ENCODE measurements at places on chromosomes 5 and 9. TPM values are rescaled to one million over a fixed set of nuclear protein-coding genes. Genes with fewer than 3 reads are reported as not detected.

- DNase-seq = no peak
These were observed 55.3 kb upstream of the RAD23B start for GRCh38 chr9:107227774-107228173.

- DNase-seq = no peak
These were observed 16.7 kb upstream of the COMMD10 start for GRCh38 chr5:116068028-116068632.

DNA sequence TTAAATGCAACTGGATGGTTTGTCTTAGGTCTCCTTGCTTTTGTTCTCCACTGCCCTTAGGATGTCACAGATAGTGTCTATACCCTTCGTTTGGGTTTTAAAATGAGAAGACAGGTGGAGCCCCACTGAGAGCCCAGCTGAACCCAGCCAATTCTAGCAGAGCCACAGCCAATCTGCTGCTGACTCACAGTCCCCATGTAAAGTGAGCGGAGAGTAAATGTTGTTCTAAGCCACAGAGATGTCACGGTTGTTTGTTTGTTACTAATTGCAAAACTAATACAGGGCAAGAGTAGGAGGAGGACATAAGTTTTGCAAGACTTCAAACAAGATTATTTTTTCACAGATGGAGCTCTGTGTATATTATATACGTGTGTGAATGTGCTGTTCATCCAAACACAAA is 50.5 kb upstream of the AGXT2 start:
- no peak for DNase-seq

- DNase-seq = no peak
These were observed 7.8 kb upstream of the GADD45G start for GRCh38 chr9:89596937-89597555.

DNA sequence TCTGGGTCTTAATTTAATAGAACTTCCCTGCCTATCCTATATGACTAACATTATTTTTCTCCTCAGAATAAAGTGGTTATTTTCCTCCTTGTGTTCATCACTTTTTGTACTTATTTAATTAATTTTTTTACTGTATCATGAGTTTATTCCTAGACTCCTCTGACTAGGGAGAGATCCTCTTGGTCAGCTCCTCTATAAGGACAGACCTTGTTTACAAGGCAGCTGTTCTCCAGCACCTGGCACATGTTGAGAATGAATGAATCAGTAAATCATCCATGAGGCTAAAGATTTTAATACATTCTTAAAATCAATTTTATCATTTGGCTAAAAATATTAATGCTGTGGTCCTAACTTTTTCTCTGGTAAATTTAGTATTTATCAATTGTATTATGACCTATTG is 139.8 kb downstream of the NUDT12 start:
- no peak for DNase-seq

GRCh38 chr9:129584136-129584535 is 36.8 kb downstream of the C9orf50 start:
- DNase-seq = peak; percentile 80

DNA sequence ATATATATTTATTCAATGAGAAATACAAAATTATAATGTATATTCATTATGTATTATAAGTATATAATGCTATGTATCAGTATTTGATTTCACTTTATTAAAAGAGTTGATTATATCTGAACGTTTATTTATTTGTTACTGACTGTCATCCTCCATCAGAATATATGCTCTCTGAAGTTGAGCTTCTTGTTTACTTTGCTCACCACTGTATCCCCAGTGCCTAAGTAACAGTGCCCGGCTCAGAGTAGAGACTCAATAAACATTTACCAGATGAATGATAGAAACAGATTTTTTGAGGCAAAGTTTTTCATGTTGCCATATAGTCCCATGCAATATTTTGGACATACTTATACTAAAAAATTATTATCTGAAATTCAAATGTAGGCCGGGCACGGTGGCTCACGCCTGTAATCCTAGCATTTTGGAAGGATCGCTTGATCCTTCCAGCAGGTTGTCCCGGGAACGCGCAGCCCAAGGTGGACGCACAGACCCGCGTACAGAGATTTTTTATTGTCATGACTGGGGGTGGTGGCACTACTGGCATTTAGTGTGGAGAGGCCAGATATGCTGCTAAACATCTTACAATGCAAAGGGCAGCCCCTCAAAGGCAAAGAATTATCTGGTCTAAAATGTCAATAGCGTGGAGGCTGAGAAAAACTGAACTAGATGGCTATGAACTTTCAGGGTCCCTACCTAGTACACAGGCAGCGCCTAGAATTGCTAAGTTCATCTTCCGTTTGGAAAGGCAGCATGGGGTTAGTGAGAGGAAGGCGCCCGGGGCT is 761 bp upstream of the DNAJC25 start:
- no peak for DNase-seq

- no peak for DNase-seq
These were observed 10.5 kb upstream of the PLEKHG4B start for GRCh38 chr5:81391-82021.

DNA sequence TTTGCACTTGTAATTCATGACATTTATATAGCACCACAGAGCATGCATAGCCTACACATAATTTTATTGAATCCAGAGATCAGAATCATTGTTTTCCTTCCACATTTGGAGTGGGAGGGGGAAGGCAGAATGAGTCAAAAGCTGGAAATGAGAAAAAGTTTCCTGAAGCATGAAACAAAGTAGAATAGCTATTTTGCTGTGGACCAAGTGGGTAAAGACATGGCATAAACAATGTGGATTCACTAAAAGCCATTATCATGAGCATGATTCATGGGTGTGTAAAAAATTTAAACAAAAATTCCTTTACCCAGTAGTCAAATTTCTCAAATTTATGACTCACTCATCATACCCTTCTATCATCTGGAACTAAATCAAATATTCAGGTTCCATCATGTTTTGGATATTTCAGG is 97.9 kb downstream of the YIPF5 start:
- DNase-seq = no peak

DNA sequence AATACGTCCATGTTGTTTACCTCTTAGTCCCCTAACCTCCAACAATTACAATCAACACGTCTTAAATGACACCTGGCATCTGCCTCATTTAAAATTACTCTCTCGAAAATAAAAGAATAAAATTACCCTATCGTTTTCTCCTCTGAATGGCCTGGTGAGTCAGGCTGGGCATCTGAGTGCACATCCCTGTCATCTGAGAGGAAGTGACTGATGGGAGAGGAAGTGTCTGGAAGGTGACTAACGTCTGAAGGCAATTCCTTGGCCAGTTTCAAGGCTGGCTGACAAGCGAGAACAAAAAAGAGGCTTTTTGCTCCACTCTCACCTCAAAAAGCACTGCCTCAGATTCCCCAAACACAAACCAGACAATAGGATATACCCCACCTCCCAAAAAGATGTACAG is 57.7 kb downstream of the MAPKAP1 start:
- DNase-seq = no peak

DNA sequence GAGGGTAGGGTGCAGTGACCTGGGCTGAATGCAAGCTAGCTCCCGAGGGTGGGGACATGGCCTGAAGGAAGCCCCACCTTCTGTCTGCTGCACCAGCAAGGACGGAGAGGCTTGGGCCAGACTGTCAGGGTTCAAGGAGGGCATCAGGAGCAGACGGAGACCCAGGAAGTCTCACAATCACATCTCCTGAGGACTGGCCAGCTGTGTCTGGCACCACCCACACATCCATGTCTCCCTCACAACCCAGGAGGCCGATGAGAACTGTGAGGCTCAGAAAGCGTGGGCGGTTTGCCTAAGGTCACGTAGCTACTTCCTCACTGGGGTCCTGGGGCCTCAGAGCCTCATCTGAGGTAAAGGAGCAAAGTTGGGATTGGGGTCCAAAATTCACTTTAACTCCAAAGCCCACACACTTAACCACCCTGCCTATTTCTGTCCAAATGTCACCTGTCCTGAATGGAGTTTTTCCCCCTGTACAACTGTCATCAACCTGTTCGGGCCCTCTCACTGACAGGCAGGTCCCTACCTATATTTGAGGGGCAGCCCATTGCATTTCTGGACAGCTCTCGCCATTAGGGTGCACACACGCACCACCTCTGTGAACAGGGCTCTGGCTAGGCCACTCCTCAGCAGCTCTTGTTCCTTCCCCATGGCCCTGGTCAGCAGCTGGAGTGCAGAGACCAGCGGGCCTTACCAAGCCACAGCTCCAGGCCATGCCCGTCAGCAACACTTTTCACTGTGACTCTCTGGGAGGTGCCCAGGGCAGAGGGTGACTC is 3.4 kb downstream of the IL13 start:
- DNase-seq = no peak

DNA sequence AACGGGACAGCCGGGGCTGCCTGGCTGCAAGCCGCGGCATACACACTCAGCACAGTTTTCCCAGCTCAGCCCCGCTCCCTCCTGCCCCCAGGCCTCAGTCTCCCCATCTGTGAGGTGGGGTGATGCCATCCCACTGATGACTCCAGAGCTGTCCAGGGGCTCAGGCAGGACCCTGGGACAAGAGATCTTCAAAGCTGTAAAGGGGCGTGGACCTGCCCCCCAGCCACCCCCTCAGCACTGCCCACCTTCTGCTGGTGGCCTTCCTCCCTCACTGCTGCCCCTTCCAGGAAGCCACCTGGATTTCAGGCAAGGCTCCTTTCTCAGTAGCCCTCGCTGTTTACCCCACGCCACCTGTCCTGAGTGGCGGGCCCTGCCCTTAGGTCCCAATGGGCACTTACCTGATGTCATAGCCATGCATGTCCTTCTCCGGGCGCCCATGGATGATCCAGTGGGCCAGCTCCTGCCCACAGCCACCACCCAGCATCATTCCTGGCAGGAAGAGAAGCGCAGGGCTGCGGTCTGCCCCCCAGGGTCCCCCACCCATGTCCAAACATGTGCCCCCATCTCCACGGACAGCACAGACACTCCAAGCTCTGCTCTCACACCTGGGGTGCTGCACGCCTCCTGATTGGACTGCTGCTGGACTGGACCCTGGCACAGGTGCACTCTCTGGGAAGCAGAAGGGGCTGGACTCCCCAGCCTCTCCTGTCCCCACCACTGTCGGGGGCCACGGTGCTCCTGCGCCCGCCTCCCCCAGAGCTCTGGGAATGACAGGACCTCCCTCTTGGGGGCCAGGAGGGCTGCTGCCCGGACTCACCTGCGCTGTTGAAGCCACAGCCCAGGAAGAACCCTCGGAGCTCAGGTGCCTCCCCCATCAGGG is 25.7 kb downstream of the SARDH start:
- DNase-seq = peak; percentile 35

DNA sequence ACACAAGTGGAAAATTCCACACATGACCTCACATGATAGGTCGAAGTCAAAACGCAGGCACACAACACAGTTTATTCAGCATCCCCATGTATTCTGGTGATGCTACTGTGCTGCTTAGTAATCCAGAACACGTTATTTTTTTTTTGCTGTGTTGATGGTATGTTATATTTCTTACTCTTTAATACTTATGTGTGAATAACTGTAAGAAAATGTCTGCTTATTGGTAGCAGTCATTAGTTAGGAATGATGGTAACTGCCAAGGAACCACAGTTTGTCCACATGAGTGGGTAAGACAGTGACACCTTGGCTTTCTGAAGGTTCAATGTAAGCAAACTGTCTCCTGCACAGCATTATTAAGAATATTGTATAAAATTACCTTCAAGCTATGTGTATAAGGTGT is 107.7 kb upstream of the DAPK1 start:
- no peak for DNase-seq

DNA sequence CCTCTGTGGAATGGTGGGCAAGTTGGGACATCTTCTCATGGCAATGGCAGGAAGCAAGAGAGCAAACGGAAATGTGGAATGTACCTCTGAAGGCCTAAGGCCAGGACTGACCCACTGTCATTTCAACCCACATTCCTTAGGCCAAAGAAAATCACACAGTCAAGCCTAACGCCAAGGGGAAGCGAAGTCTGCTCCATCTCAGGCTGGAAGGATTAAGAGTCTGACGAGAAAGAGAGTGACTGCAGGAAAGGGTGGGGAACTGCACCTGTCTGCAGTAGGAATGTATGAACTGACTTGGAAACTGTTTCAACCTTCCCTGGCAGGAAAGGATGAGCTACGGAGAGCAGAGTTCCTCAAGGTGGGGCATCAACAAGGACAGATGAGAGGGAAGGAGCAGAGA is 90.2 kb upstream of the TAS2R1 start:
- DNase-seq = no peak

GRCh38 chr5:144177548-144177947 is 6.9 kb downstream of the KCTD16 start:
- no peak for DNase-seq

GRCh38 chr5:9363026-9363425 is 182.8 kb downstream of the SEMA5A start:
- DNase-seq = no peak

DNA sequence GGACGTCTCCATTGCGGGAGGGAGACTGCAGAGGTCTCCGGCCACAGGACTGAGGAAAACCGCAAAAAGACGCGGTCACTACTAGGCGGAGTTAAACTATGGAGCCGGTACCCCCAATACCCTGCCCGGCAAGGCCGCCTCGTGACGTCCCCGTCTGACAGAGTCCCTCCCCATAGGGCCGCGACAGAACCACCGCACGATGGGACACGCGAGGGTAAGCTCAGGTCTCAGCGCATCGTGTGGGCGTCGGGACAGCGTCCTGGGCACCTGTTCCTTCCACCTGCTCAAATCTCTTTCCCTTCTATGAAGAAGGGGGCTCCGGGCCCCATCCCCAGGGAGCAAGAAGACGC is 35.2 kb upstream of the GLDC start:
- peak; percentile 84 for DNase-seq

- no peak for DNase-seq
These were observed 154.1 kb downstream of the ADAMTS6 start for GRCh38 chr5:65327582-65327981.

- no peak for DNase-seq
These were observed 69.8 kb downstream of the SLC46A2 start for GRCh38 chr9:112820881-112821280.

GRCh38 chr9:21875893-21876292 is 73.5 kb downstream of the MTAP start:
- DNase-seq = no peak

- DNase-seq = no peak
These were observed 157.5 kb upstream of the IER5L start for GRCh38 chr9:129335464-129336129.

- DNase-seq = no peak
These were observed 86.3 kb downstream of the SLC44A1 start for GRCh38 chr9:105330755-105331154.

DNA sequence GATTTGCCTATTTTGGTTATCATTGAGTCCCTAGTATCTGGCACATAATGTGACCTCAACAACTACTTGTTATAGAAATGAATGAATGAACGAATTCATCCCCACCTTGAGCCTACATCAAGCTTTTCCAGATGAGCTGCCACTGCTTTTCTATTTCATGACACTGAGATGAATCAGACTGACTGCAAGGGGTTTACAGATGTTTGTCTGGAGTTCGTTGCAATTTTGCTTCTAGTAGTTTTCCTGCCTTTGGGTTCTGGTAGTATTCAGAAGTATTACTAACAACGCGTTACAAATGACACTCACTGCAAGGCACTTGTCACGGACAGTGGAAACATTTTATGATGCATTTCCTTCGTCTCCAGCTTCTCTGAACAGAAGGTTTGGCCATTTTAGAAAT is 222.3 kb downstream of the CD180 start:
- no peak for DNase-seq

- DNase-seq = peak; percentile 41
These were observed 1.5 kb upstream of the RFX3 start for GRCh38 chr9:3526997-3527940.

The CCNJL gene
- 2.6 TPM for total RNA-seq

The CCNI2 gene
- not detected for total RNA-seq

The GFI1B gene
- total RNA-seq = not detected

The ENTPD8 gene
- not detected for total RNA-seq

The CARTPT gene
- not detected for total RNA-seq

The TOR2A gene
- 8.0 TPM for total RNA-seq

The SECISBP2 gene
- 49.0 TPM for total RNA-seq

The SLC4A9 gene
- not detected for total RNA-seq

The MATR3 gene
- total RNA-seq = 183 TPM

The PAEP gene
- total RNA-seq = not detected

The IL5 gene
- not detected for total RNA-seq

The SPATA31A1 gene
- total RNA-seq = not detected

Measured in aorta (tissue), 5 donors.